Activated T-helper 9 cell treated with anti-CD3 and anti-CD28 coated beads, Interleukin-2, amount 50 U/mL, for 16 hours (primary cell): ENCODE measurements at places on chromosomes 13 and 19.
A peak's percentile ranks its signal among the peaks of the same experiment; 100 is the strongest.

DNA sequence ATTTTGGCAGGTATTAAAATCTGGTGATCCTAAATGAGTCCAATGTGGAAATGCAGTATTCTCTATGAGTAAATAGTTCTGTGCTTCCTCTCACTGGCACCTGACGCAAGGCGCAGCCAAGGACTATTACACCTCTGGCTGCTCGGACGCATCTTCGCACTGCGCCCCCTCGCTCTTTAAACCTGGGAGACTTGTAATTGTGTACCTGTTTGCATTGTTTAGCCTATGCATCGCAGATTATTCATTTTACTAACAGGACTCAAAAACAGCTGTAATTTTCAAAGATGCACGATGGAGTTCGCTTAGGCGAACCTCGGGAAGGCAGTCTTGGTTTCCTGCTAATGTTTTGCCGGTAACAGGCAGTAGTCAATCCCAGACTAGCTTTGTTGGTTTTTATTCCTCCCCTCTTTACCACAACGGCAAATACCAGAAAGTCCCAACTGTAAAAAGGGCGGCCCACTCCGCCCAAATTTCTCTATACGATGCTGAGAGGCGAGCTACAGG, 113.2 kb downstream of the KCNRG start:
- peak; percentile 17 for DNase-seq

GRCh38 chr19:56301155-56301554, 13.5 kb downstream of the ZSCAN5A start:
- DNase-seq, result no peak

DNA sequence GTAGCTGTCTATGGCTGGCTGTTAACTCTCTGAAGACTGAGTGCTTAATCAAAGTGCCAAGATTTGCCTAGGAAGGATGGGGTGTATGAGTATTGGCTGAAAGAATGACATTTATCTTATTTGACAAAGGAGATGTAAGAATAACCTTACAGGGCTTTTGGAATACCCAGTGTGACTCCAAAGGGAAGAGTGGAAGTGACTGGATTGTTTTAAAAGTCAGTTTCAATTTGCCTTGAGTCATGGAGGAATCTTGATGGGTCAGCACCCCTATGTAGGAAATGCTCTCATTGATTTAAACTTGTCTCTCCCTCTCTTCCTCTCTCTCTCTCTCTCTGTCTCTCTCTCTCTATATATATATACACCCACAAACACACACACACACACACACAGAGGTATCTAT, 118.4 kb upstream of the CLDN10 start:
- DNase-seq, result no peak

- DNase-seq, result no peak
These were observed 675 bp downstream of the PEG3 start for GRCh38 chr19:56839652-56840450.

GRCh38 chr19:30449673-30450072, 77.5 kb downstream of the ZNF536 start:
- DNase-seq, result no peak

- DNase-seq, result no peak
These were observed 32.5 kb downstream of the NFIC start for GRCh38 chr19:3398900-3399278.

GRCh38 chr19:55536366-55536765, 567 bp downstream of the SBK2 start:
- DNase-seq, result no peak

DNA sequence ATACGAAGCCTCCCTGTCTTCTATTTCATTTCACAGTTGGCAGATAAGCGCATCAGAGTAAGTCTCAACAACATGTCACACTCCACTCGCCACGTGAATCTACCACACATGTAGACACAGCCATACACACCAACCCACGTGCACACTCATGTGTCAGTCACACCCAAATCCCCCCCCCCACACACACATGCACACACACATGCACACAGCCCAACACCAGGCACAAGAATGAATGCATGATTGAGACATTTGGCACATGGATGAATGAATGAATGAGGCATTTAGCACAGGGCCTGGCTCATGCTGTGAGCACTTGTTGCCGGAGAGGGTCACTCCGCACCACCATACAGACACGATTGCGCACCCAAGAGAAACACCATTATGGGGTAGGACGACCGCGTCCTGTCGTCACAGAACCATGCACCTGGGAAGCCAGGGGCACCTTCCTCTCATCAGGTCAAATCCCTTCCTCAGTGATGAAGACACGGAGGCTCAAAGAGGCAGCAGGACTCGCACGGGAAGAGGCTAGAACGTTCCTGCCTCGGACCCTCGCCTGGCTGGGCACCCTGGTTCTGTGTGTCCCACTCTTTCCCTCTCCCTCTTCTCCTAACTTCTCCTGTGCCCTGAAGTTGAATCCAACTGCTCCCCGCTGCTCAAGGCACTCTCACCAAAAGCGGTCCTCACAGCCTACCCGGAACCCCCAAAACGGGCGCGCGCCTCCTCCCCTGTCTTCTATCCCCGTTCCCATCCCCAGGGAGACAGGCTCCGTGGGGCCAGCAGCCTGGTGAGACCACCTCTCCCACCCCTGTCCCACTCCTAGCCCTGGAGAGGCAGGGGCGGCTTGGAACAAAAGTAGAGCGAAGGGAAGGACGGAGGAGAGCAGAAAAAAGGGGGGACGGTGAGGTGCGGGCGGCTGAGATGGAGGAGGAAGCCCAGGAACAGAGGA, 1.3 kb downstream of the MEIS3 start:
- DNase-seq, result no peak

DNA sequence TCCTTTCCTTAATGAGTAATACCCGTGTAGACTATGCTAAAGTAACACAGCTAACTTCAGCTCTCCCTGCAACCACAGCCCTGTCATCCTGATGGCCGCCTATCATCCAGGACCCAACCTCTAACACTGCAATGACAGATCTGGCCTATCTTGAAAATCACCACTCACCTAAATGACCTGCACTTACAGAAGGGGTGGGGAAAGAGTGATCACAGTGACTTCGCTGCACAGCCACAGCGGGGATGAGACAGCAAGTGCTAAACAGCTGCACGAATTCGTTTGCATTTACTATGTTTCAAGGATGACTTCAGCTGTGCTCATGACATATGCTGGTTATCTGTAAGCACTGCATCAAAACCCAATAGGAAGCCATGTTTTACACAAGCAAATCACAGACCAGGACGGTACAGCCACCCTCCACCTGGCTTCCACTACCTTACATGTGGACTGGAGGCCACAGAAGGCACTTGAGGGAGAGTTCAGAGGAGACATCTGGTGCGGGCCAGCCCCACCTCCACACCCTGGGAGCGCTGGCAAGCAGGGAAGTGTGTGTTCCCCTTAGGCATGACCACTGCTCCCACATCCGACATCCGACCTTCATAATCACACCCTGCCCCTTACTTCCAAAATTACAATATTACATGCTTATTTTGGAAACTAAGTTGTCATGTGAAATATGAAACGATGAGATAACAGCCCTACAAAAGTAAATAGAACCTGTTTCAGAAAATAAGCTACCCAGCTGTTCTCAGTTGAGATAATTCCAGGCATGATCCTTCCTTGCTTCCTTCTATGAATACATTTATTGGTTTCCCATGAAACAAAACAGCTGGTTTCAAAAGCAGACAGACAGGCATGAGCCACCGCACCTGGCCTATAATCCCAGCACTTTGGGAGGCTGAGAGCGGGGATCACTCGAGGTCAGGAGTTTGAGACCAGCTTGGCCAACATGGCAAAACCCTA, 95.7 kb downstream of the STK24 start:
- DNase-seq, result no peak

DNA sequence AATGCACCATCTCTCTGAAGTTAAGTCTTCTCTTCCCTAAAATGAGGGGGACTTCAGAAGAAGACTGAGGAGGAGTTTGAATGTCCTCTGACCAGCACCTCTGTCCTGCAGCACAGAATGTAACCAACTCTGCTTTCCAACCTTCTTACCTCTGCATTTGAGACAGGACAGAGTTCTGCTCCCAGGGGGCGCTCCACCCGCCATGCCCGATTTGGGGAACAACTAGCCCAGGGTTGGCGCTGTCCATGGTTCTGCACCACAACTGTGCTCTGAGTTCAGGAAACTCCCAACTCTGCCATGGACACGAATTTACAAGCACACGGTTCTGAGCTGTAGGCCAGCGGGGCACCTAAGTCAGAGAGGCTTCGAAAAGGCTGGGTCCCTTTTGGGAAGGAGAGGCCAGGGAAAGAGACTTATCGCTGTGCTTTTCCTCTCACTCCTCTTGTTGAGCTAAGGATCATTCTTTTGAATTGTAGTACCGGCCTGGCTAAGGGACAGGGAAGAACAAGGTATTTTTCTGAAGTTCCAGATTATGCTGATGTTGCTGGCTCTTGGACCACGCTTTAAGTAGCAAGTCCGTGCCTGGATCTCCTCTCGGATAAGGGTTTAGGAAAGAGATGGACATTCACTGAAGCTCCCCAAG, 22.2 kb downstream of the SIGLEC5 start:
- DNase-seq, result peak; percentile 23

GRCh38 chr19:23070353-23071146, 46.3 kb upstream of the ZNF730 start:
- no peak for DNase-seq

DNA sequence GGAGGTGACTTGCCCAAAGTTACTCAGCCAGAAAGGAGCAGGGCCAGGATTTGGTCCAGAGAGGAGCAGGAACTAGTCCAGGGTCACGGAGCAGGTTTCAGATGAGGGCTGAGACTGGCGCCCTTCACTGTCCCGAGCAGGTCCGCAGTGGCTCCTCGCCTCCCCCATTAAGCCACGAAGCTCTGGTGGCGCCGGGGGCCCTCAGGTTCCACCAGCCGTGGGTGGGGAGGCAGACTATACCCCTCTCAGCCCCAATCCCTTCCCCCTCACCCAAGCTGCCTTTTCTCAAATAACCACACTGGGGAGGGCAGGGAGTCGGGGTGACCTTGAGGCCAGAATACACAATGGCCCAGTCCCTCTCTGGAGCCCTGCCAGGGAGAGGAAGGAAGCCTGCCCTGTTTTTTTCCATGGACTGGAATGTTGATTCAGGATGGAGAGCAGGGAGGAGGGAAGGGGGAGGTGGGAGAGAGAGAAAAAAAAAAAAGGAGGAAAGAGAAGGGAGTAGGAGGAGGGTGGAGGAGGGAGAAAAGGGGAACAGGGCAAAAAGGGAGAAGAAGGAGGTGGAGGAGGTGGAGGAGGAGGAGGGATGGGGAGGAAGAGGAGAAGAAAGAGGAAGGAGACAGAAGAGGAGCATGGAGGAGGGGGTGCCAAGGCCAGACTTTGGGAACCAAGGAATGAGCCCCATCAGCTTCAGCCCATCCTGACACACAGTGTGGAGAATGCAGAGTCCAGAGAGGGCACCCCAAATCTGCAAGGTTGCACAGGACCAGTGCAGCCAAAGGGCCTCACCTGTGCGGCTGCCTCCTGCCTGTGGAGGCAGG, 19.7 kb downstream of the CEACAM16 start:
- no peak for DNase-seq

DNA sequence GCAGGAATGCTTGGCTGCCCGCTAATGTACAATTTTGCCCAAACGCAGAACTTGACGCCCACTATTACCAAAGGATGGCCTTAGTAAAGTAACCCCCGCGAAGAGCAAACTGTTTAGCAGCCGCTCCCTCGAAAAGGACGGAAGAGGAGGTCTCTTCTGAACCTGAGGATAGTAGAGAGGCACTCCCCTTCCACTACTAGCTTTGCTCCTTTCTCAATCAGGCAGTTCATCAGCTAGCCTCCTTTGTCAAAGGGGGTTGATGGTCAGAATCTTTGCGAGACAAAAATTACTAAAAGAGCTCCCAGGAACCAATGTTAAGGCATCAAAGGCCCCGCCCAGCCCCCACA, 534 bp downstream of the CAB39L start:
- no peak for DNase-seq

- DNase-seq, result no peak
These were observed 221.3 kb upstream of the SLITRK6 start for GRCh38 chr13:86020351-86021002.

DNA sequence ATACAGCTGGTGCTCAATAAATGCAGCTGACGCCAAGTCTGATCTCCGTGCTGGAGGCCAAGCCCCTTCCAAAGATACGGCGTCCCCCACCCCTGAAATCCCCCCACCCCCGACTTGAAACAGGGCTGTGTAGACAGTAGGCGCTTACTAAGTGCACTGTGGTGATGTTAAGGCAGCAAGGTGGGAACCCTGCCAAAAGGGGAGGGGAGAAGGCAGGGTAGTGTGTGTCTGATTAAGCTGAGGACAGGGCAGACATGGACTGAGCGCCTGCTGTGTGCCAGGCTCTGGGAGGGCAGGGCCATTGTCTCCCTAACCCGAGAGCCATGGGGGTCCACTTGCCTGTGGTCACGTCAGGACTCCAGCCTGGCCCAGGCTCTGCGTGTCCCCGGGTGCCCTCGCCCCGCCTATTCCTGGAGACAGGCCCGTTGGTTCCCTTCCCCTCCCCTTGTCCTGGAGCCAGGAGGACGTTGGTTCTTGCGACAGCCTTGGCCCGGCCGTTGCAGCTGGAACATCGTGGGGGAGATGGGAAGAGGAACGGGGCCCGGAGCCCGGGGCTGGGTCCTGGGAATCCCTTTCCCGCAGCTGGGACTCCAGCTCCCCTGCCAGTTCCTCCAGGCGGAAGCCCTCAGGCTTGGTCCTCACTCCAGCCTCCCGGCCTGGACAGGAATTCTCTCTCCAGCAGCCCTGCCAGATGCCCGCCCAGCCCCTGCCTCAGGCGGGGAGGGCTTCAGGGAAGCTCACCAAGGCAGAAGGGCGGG, 1.7 kb upstream of the ELANE start:
- no peak for DNase-seq

- no peak for DNase-seq
These were observed 413.9 kb downstream of the KLF12 start for GRCh38 chr13:73720216-73720840.

DNA sequence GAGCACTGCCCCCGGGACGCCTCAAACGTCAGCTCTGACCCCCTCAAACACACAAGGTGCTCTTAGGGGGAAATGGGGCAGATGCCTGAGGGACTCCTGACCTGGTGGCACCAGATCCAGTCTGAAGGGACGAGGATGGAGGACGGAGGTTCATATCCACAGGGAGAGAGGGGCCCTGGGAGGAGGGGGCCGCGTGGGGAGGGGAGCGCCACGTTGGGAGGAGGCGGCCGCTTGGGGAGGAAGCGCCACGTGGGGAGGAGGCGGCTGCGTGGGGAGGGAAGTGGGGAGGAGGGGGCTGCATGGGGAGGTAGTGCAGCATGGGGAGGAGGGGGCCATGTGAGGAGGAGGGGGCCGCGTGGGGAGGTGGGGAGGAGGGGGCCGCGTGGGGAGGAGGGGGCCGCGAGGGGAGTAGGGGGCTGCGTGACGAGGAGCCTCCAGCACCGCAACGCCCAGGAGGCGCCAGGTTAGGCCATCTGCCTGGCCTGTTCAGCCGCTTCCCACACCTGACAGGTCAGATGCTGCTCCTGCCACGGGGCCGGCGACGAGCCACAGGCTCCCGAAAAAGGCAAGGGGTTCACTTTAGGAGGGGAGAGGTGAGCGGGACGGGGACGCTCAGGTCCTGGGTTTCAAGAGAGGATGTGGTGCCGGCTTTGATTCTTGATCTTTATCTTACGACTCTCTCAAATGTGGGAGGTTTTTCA, 36.7 kb upstream of the C13orf46 start:
- no peak for DNase-seq

DNA sequence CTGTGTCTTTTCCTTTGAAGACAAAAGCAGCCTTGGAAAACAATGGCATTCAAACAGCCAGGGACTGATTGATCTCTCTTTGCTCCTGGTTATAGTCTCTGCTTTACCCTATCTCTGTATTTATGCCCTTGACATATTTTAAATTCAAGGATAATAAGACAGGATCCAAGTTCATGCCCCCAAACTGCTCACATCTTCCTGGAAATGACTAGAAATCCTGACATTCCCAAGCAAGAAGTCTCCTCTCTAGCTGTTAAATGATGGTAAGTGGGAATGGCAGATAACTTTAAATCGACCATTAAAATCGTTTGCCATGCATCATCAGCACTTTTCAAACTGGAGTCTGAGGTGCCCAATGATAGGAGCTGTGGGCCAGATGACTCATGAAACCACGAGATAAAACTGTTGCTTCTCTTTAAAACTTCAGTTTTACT, 435.6 kb downstream of the FOXO1 start:
- no peak for DNase-seq
